Activated naive CD4-positive, alpha-beta T cell treated with anti-CD3 and anti-CD28 coated beads, Interleukin-2, amount 50 U/mL, for 72 hours (primary cell): ENCODE measurements at places on chromosomes 1 and 21.

- no peak for DNase-seq
These were observed 8.8 kb downstream of the SDC3 start for GRCh38 chr1:30899577-30900389.

- no peak for DNase-seq
These were observed 187.3 kb downstream of the ATP6V1G3 start for GRCh38 chr1:198352975-198353695.

DNA sequence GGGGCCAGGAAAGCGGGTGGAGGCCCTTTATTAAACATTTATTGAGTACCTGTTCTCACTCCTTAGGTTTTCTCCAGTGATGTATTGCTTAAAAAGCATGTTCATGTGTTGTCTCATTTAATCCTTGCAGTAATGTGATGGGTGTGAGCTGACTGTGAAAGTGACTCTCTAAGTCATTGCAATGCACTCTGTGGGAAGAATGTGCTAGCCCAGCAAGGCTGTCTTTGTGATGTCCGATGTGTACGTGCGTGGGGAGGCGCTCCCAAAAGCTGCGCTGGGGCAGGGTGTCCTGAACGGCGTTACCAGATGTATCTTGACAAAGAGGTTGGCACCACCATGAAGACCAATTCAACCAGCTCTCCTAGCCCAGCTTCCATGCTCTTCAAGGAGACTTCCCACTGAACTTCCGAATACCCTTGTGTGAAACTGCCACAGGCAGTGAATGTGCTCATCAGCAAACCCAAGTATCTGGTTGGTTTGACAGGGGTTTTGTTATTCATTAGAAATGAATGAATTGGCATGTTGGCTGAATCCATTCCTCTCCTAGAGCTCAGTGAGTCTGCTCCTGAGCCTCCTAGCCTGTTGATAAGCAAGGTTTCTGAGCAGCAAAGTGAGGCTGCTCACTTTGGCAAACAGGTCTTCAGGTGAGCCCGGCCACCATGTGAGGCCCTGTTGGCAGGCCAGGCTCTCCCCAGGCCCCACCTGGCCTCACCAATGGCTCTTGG is 28.0 kb downstream of the NUAK2 start:
- DNase-seq = no peak

DNA sequence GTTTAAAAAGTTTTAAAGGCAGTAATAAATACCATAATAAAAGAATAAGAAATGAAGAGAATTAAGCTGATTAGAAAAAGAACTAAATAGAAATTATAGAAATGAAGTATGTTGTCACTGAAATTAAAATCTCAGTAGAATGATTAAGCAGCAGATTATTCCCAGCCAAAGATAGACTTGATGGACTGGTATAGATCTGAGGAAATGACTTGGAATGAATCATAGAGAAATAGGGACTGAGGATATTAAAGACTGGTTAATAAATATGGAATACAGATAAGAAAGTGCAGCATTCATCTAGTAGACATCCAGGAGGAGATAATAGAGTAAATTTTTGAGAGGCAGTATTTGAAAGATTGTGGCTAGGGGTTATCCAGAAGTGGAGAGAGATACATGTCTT is 28.7 kb downstream of the MARK1 start:
- no peak for DNase-seq

DNA sequence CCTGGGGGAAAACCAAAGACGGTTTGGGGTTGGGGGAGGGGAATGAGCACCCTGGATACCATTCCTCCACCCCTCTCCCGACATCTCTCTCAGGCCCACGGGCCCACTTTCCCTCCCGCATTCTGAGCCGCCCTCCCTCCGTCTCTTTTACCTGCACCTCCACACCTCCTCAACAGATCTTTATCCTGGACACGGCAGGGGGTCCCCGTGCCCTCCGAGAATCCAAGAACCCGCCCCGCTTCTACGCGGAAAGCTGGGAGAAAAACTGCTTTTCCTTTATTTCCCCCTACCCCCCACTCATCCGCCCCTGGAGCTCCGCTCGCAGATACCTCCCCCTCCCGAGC is 108.8 kb downstream of the NAV1 start:
- no peak for DNase-seq

DNA sequence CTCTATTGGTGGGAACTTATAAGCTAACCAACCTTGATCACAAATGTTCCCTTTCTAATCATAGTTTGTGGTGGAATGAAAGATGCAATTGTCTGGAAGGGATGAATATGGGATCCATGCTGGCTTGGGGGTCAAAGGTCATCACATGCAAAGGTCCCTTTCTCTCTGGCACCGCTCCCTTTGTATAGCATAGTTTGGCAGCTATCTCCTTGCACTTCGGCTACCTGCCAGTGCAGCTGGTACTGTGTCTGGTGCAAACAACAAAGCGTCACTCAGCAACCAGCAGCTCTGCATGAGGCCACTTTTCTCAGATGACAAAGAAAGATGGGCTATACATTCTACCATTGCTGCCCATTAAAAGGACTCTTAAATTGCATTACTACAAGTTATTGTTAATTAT is 188.2 kb upstream of the NFIA start:
- DNase-seq = no peak

DNA sequence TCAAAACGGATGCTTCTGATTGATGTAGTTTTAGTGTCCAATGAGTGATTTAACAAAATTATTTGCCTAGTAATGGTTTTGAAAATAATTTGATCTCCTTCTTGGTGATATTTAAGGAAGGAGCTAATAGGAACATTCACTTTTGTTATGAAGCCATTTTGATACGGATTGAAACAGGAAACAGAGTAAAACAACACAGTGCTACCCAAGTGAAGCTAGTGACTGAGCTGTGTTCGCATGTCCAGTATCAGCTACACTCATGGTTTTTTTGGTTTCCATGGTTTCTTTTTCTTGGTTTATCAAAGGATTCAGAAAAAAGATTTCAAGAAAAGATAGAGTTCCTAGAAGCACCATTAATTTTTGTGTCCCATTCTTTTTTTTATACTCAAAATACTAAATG is 40.1 kb upstream of the PLEKHO1 start:
- DNase-seq = no peak

DNA sequence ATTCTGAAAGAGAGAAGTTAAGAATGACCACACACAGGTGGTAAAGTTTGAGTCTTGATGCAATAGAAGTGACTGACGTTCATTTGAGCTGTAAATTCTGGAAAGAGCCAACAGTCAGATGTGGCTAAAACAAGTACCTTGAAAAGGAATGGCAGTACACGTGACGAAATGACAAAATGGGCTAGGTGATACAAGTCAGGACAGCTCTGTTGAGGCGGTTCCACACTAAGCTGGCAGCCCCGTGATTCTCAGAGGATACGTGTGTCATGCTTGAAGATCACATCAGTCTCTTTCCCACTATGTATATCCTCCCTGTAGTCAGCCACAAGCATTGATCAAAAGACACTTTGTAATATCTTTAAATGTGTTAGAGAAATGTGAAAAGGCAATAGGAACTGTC is 881.3 kb upstream of the ADGRL2 start:
- no peak for DNase-seq

DNA sequence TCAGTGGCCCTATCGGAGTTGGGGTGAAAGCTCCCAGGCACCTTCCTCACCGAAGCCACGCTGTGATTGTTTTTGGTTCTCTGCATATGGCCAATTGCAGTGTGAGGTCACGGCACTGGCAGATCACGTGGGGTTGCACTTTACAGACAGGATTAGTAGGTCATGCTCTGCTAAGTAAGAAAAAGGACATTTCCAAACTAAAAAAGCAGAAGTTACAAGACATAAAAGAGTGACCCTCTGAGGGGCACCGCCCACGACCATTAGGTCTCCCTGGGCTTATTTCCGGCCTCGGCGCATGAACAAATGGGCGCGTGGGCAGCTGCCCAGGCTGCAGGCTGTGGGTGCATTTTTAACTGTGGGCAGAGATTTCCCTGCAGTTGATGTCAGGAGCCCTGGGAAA is 2.0 kb downstream of the CAPN9 start:
- no peak for DNase-seq

GRCh38 chr21:35138665-35139381 is 89.7 kb upstream of the RUNX1 start:
- DNase-seq = peak; percentile 57

DNA sequence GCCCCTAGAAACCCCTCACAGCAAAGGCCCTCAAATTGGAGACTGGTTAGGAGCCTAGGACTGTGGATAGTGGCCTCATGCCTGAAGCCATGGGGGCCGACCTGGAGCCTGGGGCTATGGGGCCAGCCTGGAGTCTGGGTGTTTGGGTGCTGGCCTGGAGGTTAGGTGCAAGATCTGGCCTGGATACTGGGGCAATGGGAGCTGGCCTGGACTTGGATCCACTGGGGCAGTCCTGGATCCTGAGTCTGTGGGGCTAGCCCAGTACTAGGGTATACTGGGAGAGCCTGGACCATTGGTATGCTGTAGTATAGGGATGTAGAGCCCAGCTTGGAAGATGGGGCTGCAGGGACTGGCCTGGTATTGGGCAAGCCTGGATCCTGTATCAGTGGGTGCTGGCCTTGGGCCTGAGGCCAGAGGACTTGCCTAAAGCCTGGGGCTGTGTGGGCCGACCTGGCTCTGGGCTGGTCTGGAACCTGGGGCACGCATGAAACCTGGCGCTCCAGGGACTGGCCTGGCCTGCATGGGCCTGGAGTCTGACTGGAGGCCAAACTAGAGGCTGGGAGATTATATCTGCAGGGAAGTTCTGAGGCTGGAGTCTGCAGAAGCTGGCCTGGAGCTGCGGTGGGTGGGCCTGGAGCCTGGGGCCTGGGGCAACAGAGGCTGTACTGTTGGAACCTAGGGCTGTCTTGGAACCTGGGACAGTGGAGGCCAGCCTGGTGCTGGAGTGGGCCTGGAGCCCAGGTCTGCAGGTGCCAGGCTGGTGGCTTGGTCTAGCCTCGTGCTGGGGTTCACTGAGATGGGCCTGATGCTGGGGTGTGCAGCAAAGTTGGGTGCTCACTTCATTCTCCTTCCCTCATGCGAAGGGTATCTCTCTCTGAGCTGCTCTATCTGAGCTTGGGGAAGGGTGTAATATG is 12.6 kb upstream of the DENND1B start:
- no peak for DNase-seq

GRCh38 chr1:119253366-119253765 is 112.9 kb upstream of the WARS2 start:
- DNase-seq = no peak

GRCh38 chr1:232096751-232097150 is 470.2 kb downstream of the DISC1 start:
- DNase-seq = no peak

GRCh38 chr1:162736633-162737067 is 53.9 kb upstream of the HSD17B7 start:
- no peak for DNase-seq

DNA sequence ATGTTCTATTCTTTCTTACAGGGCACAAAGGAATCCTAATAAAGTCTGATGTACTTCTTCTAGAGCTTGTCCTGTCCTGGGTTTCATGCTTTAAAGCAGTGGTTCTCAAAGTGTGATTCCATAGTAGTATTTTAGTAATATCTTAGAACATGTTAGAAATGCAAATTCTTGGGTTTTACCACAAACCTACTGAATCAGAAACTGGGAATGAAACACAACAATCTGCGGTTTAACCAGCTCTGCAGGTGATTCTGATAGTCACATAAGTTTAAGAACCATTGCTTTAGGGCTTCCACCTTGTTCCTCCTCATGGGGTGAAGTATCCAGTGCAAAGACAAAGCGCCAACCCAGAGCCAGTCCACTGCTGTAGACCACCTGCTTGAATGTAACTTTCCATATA is 41.1 kb downstream of the NGF start:
- DNase-seq = no peak

DNA sequence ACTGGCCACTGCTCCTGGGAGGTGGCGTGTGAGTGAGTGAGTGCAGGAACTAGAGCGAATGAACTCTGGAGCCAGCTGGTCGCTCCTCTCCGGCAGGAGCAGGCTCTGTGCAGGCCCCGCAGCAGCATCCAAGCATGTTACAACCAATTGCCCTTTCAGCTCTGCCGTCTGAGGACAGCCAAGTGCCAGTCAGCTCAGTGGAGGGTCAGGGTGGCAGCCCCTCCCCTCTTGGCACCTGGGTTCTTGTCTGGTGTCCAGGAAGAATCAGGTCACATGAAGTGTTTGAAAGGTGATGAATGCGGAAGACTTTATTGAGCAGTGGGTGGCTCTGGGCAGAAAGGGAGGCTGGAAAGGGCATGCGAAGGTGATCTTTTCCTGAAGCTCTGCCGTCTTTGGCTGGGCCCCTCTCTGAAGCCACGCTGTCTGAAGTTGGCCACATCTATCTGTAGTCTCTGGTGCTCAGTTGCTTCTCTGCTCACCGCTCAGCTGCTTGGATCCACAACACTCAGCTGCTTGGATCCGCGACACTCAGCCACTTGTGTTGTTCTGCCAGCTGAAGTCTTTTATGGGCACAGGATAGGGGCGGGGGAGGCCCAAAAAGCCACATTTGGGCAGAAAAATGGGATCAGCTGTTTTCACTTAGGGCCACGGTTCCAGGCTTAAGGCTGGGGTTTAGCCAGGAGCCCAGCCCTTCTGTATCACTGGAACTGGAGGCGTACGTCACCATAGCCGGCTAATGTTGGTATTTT is 139.8 kb downstream of the ADSS2 start:
- DNase-seq = no peak

- DNase-seq = no peak
These were observed 230.2 kb downstream of the PRDM2 start for GRCh38 chr1:13930151-13930550.

GRCh38 chr1:224582041-224582440 is 34.1 kb upstream of the CNIH3 start:
- no peak for DNase-seq

DNA sequence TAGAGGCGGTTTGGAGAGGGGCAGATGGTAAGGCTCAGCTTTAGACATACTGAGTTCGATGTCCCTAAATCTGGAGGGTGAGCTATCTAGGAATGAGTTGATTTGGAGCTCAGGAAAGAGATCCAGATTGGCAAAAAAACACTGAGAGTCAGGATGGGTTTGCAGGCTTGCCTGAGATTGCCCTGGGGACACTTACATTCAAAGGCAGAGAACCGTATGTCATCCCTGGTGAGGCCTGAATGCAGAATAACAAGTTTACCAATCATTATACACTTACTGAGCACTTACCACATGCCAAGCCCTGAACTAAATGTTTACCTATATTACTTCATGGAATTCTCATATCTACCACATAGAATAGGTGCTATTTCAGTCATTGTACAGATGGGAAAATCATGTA is 27.5 kb downstream of the TFAP2E start:
- no peak for DNase-seq

DNA sequence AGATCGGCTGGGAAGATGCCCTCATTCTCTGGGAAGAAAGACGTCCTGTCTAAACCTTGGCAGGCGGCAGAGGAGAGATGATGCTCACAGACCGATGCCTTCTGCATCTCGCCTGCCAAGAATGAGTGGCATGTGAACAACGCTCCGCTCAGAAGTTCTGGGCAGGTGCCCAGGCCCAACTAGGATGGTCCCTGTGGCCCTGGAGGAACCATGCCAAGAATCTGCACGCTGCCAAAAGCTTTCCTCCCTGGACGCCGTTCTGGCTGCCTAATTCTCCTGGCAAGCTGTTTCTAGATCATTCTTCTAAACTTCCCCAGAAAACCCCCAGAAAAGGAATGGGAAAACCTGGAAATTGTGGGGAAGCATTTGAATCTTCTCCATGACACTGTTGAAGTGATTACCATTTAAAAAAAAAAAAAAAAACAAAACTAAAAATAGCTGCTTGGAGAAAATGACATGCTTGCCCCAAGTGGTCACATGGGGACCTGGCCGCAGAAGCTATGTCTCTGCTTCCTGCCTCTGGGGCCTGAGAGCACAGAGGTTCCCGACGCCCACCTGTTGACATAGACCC is 440.9 kb downstream of the PRDM2 start:
- no peak for DNase-seq

GRCh38 chr1:226891846-226892523 is 21.6 kb downstream of the PSEN2 start:
- no peak for DNase-seq
